ENCODE measurements at places on chromosomes 7 and 10.

DNA sequence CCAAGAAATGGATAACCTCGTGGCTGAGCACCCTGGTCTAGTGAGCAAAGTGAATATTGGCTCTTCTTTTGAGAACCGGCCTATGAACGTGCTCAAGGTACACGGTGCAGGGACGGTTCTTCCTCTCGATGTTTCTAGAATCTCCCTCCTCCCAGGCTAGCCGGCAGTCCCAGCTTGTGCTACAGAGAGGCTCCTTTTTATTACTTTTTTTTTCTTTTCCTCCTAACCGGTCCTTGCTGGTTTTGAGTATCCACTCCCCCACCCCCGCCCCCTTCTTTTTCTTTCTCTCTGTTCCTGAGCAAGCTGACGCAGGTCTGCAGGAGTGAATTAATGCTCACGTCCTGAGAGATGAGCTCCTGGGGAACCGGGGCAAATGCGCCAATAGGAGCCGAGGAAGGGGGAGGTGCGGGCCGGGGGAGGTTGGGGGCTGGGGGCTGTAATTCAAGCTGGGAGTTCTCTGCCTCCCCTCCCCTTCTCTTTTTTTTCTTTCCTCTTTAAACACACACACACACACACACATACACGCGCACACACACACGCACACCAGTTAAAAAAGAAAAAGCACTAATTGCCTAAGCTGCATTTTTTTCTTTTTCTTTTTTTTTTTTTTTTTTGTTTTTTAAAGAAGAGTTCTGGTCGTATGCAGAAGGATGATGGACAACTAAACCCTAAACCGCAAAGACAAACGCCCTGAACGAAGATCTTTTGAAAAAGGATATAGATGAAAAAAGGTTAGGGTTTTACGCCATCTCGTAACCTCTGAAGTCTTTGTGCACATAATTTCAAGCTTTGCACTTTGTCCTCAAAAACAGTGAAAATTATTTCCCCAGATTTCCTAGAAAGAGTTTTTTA is 6.6 kb downstream of the CPA2 start:
- DNase-seq, result no peak

DNA sequence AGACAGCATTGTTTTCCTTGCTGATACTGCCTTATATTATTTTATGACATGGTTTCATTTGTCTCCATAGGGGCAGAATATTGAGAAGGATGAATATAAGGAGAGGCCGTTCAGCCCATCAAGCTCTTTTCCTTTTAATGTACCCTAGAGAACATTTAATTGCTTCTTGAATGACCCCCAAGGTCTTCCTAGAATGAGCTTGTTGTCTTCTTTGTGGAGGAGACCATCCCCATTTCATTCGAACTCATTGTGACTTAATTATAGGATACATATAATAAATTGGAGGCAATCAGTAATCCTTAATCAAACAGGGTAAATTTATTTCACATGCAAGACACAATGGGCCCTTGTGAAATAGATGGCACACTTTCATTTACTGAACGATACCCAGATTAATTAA is 231.3 kb downstream of the MDFIC start:
- DNase-seq, result no peak

DNA sequence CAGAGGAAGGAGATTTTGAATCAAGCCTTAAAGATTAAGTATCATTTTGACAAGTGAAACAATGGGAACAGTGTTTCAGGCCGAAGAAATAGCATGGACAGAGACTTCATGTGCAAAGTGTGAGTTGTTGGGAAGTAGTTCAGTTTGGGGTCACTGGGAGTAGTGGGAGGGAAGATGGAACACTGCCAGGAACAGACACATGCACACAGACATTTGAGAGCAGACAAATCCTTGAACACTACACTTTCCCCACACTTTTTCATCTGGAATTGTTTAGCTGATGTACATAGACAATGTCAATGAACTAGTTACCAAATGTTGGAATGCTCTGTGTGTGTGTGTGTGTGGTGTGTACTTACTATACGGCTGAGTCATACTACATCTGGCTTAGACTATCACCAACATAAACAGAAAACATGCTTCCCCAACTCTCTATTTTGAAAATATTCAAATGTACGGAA is 52.4 kb upstream of the LRRC17 start:
- DNase-seq, result no peak

- DNase-seq, result no peak
These were observed 70.5 kb downstream of the ZNF22 start for GRCh38 chr10:45071043-45071813.

- no peak for DNase-seq
These were observed 2.8 kb downstream of the CAMK2G start for GRCh38 chr10:73871295-73872189.

DNA sequence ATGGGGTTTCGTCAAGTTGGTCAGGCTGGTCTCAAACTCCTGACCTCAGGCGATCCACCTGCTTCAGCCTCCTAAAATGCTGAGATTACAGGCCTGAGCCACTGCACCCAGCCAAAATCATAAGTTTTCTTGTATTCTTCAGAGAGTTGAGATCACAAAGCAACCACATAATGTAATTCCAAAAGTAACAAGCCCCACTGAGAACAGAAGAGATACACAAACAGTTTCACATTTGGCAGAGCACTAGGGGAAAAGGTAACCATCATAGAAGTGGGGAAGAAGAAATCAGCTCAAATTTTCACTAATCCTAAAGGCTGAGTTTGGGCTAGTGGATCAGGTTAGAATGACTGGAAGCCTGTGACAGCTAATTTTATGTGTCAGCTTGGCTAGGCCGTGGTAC is 5.4 kb upstream of the CEP41 start:
- DNase-seq, result no peak

DNA sequence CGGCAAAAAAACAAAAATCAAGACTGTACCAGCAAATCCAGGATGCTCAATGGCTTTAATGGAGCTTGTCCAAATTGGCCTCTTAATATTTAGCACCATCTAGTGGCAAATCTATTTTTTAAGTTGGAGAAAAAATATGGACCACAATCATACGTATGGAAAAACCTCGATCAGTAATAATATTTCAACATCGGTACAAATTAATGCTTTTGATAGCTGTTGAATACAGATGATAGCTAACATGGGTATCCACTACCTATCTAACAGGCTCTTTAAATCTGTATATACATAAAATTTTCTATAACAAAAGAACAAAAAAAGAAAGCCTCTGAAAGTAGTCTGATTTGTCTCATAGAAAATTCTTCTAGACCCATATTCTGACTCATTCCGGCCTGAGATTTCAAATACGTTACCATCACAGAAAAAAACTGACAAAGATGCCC is 29.2 kb downstream of the COA1 start:
- no peak for DNase-seq

DNA sequence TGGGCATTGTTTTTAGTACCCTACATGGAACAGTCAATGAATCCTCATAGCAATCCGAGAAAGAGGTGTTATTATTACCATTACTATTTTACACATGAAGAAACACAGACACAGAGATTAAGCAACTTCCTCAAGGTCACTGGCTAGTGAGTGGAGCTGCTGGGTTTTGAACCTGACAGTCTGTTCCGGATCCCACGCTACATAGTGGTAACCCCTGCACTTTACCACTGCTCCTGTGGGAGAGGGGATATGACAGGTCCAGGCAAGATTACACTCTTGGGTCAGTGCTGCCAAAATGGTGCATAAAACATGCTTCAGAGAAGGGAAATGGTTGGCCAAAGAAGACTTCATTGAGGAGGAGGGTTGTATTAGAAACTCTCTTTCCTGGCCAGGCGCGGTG is 185.7 kb downstream of the XPNPEP1 start:
- no peak for DNase-seq

DNA sequence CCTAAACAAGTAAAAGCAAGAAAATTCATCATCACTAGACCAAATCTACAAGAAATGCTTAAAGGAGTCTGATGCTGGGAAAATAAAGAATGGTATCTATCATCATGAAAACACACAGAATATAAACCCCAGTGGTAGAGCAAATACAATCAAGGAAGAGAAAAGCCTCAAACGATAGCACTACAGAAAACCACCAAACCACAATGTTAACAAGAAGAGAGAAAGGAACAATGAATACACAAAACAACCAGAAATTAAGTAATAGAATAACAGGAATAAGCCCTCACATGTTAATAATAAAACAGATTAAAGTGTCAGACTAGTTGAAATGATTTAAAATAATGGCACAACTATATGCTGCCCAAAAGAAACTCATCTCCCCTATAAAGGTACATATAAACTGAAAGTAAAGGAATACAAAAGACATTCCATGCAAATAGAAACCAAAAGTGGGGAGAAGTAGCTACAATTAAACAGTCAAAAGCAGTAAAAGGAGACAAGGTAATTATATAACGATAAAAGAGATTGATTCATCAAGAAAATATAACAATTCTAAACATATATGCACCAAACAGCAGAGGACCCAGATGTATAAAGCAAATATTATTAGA is 77.3 kb downstream of the JMJD1C start:
- DNase-seq, result no peak

DNA sequence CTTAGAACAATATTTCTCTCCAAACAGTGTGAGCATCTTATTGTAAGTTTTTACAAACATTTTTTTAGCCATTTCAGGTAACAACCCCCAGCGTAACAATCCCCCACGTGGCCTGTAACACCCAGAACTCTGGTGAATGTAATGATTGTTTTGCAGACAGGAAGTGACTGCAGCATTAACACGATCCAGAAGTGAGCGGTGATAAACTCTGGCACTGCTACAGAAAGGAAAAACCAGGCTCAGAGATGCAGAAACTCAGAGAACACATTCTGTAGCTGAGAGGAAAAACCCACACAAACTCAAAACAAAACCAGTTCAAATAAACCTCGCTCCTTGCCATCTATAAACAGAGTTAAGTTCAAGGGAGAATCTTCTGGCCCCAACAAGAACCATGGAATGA is 285.7 kb downstream of the FGFR2 start:
- no peak for DNase-seq

DNA sequence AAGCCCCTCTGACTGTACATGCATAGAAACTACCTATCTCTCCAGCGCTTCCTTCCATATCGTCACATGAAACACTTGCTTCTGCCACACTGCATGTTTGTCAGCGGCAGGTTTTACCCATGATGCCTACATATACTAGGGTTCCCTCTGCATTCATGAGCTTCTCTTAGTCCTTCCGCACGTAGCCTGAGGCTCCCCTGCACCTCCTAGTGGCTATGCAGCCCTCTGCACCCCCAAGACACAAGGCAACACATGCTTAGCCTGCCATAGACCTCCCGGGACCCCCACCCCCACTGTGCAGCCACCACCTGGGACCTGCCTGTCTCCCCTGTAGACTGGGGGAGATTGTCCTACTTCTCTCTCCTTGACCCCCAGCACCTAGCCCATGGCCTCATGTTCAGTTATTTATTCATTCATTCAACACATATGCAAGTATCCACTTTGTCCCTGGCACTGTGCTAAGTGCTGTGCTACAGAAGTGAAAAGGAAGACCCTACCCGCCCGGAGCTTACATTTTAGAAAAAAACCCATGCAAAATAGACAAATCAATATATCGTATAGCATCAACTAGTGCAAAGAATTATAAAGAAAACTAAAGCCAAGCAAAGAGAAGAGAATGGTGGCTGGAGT is 23.5 kb downstream of the TMEM273 start:
- DNase-seq, result no peak

Data from stimulated activated CD8-positive, alpha-beta memory T cell treated with anti-CD3 and anti-CD28 coated beads, Interleukin-7, amount 100 ng/mL, for 24 hours (primary cell).